ENCODE measurements at places on chromosomes 4 and X.

GRCh38 chr4:110620322-110620690, 2.6 kb downstream of the PITX2 start:
- DNase-seq: no peak

DNA sequence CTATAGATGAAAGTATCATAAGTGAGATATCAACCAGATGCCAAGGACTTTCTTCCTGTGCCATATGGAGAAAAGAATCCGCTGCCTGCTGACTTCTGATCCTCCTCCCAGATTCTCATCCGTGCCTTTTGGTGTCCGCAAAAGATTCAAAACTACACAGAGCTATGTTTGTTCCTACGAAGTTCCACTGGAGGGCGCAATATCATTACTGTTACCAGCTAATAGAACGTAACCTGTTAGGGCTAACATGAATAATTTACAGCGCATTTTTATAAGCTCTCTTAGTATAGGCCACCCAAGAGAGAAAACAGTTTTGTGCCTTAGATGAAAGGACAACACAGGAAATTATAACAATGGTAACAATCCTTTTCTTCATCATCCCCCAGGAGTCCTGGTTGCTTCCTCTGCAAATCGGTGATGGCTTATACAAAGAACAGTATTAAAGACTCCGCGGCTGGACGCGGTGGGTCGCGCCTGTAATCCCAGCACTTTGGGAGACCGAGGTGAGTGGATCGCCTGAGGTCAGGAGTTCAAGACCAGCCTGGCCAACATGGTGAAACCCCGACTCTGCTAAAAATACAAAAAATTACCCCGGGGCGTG, 22.8 kb upstream of the CENPVL3 start:
- DNase-seq: no peak

DNA sequence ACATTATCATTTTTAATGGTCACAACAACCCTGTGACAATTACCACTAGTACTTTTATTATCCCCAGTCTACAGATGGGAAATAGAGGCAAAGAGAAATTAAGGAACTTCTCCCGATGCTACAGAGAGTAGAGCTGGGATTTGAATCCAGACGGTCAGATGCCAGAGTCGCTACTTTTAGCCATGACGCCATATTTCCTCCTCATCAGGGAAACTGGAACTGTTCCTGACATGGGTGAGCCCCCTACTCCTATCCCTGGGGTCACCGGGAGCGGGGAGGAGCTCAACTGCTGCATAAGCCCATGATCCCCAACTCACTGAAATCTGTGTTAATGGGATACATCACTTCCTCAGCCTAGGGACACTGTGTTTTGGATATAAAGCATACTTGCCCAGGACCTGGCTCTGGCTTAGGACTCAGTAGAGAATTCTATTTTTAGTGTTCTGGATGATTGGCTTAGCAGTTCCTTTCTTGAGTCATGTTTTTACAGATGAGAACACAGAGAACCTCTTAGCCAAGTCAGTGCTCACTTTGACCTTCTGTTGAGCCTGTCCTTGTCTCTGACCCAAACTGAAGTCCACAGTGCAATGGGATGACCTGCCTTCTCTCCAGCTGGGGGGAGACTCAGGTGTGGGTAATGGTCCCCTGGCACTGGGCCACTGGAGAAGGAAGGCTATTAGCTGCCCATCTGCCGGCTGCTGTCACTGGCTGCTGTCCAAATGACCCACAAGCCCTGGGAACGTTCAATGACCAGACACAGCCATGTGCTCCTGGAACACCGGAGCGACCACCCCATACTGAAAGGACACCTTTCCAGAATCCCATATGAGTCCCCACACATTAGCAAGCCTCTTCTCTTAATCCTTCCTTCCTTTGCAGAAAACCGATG, 90.8 kb upstream of the SHISA3 start:
- DNase-seq: no peak

DNA sequence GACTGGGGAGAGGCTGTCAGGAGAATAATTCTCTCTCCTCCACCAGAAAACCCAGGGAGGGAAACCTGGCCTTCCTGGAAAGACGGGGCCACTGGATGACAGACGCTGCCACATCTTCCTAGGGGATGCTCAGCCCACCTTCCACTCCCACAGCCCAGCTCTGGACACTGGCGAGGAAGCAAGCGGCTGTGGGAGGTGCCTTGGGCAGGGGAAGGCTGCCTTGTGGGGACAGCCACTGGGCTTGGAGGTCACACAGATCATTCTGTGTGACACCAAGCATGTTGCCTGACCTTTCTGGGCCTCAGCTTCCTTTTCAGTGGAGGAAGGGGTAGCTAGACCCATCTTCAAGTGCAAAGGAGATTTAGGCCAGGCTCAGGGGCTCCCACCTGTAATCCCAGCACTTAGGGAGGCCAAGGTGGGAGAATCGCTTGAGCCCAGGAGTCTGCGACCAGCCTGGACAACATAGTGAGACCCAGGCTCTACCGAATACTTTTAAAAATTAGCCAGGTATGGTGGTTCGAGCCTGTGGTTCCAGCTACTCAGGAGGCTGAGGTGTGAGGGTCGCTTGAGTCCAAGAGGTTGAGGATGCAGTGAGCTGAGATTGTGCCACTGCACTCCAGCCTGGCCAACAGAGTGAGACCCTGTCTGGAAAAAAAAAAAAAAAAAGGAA, 9.8 kb upstream of the MSX1 start:
- no peak for DNase-seq
